Esophagus muscularis mucosa (tissue), 4 donors: ENCODE measurements at places on chromosomes 2 and 18. TPM values are rescaled to one million over a fixed set of nuclear protein-coding genes. Genes with fewer than 3 reads are reported as not detected.

Gene MRO
- total RNA-seq, result 0.83 TPM

Gene CNNM4
- total RNA-seq, result 4.6 TPM

Gene TTR
- 0.33 TPM for total RNA-seq

Gene BCL2
- 39.0 TPM for total RNA-seq

Gene FBXO48
- total RNA-seq, result 0.46 TPM

Gene NCKAP1
- total RNA-seq, result 288 TPM

Gene AQP12B
- not detected for total RNA-seq

Gene PAX8
- 1.3 TPM for total RNA-seq
